Osteoblast (primary cell): ENCODE measurements at places on chromosomes 12 and 14. TPM values are rescaled to one million over a fixed set of nuclear protein-coding genes. Genes with fewer than 3 reads are reported as not detected.
A peak's percentile ranks its signal among the peaks of the same experiment; 100 is the strongest.

The NUBPL gene
- 11.6 and 14.1 TPM in 2 replicates for total RNA-seq

The RND1 gene
- 0.29 and 0.36 TPM in 2 replicates for total RNA-seq

The CGRRF1 gene
- 15.9 and 17.4 TPM in 2 replicates for total RNA-seq

The PZP gene
- total RNA-seq = not detected in 2 replicates

The CLEC4D gene
- not detected in 2 replicates for total RNA-seq

The AQP6 gene
- not detected in 2 replicates for total RNA-seq

The KLRB1 gene
- total RNA-seq = not detected in 2 replicates

GRCh38 chr12:5078423-5078822 is 34.7 kb downstream of the KCNA5 start:
- DNase-seq = no peak

- no peak for DNase-seq
Measured at GRCh38 chr12:99985129-99985570, 414 bp upstream of the ANKS1B start.

DNA sequence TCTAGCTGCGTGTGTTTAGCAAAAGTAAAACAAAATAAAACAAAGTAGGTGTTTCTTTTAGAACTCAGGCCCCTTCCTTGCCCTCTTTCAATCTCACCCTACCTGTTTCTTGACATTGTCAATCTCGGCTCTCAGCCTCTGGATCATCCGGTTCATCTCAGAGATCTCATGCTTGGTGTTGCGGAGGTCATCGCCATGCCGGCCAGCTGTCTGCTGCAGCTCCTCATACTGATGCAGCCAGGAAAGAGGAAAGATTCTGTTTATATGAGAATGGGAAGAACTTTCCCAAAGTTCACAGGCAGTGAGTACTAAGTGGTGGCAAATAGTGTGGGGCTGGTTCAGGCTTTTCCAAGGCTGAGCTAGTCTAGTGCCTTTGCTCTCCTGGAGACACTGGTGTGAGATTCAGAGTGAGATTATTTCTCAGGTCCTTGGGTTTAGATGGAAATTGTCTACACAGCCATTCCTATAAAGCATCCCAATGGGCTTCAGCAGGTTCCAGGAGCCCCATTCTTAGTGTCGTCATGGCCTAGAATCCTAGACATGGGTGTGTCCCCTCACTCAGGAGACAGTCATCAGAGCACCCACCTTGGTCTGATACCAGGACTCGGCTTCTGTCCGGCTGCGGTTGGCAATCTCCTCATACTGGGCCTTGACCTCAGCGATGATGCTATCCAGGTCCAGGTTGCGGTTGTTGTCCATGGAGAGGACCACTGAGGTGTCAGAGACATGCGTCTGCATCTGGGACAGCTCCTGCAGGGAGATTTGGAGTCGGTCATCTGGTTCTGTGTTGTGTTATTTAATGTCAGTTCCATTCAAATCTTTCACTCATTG is 3.0 kb downstream of the KRT5 start:
- no peak for DNase-seq

GRCh38 chr14:99382781-99383471 is 97.7 kb downstream of the SETD3 start:
- peak; percentile 93 for DNase-seq

- DNase-seq = peak; percentile 99
Measured at GRCh38 chr14:99654235-99654985, 9.5 kb downstream of the HHIPL1 start.

- no peak for DNase-seq
Measured at GRCh38 chr12:53279283-53279869, 11.3 kb downstream of the ESPL1 start.

DNA sequence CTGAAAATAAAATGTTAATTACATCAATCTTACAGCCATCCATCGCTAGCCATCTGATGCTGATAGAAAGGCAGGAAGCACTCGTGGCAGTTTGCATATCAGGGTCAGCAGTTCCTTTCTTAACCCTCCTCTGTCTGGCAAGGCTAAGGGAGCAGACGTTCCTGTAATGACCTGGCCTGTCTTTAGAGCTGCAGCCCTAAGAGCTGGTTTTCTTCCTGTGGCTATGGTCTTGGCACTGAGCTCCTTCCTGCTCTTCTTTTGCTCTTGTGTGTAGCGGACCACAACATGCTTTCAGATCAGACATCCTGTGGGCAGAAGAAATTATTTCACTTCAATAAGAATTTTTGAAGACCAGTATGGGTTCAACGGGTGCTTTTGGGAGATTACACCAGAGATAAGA is 170.4 kb downstream of the DAD1 start:
- DNase-seq = no peak

DNA sequence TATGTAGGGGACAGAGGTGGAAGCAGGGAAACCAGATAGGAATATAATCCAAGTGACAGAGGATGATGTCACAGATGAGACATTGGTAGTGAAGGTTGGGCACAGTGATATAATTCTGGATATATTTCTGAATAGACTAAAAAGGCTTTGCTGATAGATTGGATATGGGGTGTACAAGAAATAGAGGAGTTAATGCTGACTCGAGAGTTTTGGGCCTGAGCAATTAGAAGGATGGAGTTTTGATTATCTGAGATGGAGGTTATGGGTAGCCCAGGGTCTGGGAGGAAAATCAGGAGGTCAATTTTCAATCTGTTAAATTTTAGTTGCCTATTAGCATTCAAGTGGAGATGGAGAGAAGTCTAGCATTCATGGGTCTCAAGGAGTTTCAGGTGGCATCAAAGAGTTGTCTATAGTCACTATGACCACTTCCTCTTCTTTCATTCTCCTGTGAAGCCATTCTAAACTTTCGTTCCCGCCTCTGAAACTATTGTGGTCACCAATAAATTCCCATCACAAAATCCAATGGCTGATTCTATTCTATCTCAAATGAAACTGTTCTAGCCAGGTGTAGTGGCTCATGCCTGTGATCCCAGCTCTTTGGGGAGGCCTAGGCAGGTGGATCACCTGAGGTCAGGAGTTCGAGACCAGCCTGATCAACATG is 10.6 kb upstream of the ANO6 start:
- DNase-seq = no peak

GRCh38 chr14:36227802-36228201 is 51.3 kb upstream of the PTCSC3 start:
- DNase-seq = no peak

DNA sequence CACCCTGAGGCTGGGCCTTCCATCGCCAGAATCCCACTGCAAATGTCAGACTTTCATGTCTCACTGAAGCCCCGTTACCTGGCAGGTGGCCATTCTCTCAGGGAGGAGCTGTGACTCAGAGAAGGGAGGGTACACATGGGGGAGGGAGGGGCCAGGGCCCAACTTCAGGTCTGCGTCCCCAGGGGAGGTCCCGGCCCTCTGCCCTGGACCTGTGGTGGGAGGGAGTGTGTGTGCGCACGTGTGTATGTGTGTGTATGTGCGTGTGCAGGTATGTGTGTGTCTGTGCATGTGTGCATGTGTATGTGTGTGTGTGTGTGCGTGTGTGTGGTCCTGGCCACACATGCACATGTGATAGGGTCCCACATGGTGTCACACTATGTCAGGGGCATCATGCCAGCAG is 50.9 kb downstream of the MVK start:
- no peak for DNase-seq

DNA sequence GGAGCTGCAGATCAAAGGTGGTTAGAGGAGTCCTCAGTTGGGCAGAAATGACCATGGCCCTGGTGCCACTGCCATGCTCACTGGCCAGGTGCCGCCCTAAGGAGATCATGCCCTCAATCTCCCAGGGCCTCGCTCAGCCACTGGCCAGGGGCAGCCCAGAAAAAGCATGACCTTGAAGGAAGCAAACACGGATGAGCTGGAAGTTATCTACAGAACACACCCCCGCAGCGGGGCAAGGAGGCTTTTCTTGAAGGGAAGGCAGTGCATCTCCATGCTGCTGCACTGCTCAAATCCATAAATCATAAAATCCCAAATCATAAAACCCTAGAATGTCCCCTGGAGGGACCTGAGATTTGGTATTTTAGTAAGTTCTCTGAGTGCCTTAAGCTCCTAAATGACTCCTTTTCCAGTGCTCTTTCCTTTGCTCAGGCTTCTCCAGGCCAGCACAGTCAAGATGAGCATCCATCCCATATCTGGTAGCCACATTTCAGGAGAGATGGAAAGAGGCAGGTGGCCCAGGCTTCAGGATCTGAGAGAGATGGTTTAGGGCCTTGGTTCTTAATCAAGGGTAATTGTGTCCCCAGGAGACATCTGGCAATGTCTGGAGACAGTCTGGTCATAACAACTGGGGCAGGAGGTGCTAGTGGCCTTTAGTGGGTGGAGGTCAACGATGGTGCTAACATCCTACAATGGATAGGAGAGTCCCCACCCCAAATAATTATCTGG is 217.3 kb downstream of the RBM19 start:
- DNase-seq = no peak

DNA sequence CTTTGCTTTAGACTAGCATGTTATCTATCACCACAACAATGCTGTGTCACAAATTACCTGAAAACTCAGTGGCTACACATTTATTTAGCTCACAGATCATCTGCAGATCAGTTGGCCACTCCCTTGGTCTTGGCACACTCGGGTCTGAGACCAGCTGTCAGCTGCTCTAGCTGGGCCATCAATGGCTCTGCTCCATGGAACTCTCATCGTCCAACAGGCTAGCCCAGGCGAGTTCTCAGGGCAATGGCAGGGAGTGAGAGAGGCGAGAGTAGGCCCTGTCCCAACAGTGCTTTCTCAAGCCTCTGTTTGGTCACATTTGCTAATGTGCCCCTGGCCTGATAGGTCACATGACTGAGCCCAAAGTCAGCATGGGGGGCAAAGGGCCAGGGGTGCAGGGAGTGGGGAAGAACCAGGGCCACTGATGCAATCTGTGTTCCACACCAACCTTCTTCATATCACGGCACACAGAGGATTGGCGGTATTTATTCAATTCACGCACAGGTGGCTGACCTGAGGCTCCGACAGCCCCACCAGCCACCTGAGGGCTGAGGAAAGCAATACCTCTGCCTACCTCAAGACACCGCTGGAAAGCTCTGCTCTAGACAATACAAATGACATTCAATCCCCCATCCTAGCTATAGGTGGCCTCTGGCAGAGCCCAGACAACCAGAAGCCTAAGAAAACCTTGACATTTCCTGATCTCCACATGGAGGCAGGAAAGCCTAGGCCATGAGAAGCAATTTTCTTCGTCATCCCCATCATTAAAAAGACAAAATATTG is 82.5 kb downstream of the NT5DC3 start:
- DNase-seq = no peak

DNA sequence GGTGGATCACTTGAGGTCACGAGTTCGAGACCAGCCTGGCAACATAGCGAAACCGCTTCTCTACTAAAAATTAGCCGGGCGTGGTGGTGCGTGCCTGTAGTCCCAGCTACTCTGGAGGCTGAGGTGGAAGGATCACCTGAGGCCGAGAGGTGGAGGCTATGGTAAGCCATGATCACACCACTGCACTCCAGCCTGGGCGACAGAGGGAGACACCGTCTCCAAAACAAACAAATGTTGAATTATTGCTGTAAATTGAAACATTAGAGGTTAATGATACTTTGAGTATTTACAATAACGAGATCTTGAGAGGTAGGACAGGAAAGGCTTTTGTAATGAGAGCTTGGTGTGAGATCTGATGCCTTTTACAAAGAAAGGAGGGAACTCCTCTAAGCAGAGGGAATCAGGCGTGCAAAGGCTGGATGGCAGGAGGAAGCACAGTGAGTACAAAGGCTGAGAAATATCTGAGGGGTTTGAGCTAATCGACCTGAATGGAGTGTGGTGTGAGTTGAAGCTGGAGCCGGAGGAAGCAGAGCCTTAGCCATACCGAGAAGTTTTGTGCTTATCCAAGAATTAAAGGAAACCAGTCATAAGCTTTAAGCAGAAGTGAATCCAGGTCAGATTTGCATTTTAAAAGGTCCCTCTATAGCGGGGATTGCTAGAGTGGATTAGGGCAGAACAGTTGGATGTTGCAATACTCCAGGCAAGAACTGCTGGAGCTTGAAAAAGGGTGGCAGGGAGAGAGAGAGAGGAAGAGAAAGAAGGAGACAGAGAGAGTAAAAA is 1.1 kb downstream of the RHNO1 start:
- DNase-seq = peak; percentile 81

DNA sequence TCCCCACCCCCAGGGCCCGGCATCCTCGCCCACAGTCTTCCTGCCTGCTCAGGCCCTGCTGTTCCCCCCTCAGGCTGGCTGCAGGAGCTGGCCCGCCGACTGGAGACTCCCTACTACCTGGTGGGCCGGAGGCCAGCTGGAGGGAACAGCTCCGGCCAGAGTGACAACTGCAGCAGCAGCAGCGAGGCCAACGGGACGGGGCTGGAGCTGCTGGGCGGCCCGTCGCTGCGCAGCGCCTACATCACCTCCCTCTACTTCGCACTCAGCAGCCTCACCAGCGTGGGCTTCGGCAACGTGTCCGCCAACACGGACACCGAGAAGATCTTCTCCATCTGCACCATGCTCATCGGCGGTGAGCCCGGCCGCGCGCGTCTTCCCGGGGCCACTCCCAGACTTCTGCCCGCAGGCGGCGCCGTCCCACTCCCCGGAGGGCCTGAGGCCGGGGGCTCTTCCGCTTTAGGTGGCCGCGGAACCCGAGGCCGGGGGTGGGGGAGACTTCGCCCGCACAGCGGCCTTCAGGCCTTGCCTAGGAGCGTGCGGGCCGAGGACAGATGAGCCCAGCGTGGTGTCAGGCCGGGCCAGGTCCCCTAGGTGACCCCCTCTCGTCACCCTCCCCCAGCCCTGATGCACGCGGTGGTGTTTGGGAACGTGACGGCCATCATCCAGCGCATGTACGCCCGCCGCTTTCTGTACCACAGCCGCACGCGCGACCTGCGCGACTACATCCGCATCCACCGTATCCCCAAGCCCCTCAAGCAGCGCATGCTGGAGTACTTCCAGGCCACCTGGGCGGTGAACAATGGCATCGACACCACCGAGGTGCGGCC is 10.2 kb downstream of the KCNH3 start:
- peak; percentile 95 for DNase-seq

DNA sequence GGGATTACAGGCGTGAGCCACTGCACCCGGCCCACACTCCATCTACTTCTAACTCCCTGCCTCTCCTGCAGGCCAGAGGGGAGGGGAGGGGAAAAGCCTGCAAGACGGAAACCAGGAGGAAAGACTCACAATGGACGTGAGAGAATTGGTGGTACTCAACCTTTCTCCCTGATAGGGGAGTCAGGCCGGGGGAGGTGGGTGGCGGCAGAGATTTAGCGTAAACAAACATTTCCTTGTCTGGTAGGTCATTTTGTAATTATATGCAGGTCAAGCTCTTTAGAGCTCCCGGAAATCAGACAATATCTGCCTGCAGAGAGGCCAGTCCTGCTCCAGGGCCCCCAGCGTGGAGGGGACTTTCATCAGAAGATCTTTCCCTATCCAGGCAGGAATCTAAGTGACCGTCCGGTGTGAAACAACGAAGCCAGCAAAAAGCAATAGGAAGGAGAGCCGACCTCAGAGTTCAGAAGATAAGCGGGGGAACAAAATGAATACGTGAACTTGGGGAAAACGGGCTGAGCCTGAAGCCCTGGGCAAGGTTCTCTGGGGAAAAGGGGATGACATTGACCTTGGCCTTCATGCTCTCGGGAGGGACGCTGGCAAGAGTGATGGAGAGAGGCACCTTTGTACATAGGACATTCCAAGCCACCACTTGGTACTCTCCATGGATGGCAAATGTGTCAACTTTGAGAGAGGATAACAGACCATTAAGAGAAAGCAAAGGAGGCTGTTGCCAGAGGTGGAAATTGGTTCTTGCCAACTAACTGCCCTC is 62.3 kb downstream of the SPRING1 start:
- DNase-seq = no peak

- DNase-seq = peak; percentile 53
Measured at GRCh38 chr12:3044141-3044630, 33.0 kb upstream of the TSPAN9 start.

- DNase-seq = peak; percentile 94
Measured at GRCh38 chr12:53172352-53172751, 8.2 kb upstream of the ZNF740 start.

- DNase-seq = no peak
Measured at GRCh38 chr12:51941604-51942003, 9.9 kb upstream of the ACVR1B start.
